ENCODE measurements at places on chromosomes 3 and 15.

GRCh38 chr3:122947196-122947595 lies 80.4 kb downstream of the SEMA5B start:
- DNase-seq = no peak

DNA sequence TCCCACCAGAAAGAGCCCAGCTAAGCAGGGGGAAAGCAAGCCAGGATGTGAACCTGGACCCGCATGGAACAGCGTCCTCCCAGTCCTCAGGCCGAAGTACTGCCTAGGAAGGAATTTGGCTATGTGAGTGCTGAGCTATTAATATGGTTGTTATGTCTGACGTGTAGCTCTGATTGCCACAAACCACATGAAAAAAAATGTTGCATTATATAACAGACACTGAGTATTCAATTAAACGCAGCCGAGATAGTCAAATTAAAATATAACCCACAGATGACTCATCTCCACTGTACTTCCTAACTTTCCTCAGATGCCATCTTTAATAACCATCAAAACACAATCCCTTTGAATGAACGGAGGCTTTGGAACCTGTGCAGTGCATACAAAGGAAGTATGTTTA lies 111.1 kb downstream of the GABRB3 start:
- DNase-seq = no peak

GRCh38 chr3:180624714-180625113 lies 22.8 kb downstream of the TTC14 start:
- DNase-seq = no peak

DNA sequence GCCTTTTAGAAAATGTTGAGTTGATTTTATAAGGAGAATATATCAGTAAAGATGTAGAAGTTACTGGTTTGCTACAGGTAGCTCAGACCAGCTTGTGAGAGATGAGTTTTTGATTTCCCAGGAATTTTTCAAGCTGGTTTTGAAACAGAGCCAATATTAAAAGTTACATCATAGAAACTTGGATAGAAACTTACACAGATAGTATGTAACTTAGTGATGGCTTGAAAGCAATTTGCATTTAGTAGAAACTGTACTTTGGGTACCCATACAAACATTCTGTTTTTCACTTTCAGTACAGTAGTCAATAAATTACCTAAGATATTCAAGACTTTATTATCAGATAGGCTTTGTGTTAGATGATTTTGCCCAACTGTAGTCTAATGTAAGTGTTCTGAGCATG lies 93.4 kb downstream of the RBMS3 start:
- DNase-seq = no peak

- DNase-seq = no peak
Observed at GRCh38 chr3:105526360-105527111, 159.8 kb downstream of the ALCAM start.

GRCh38 chr3:195260280-195260905 lies 10.6 kb downstream of the XXYLT1 start:
- peak; percentile 26 for DNase-seq

DNA sequence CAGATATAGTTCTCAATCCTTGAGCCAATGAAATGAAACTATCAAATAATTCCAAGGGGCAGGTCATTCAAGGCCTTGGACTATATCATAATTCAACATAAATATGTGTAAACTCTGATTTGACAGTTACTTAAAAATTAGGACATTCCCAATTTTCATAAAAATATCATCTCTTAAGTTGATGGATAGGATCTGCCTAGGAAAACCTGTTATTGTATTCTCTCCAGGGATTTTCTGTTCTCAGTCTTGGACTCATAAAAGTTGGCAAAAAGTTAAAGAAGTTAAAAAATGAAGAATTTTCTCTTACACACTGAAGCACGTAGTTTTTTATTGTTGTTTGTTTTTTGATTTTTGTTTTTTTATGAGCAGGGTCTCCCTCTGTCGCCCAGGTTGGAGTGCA lies 109.0 kb downstream of the TP63 start:
- DNase-seq = no peak

GRCh38 chr3:76131396-76132153 lies 346.2 kb upstream of the ZNF717 start:
- DNase-seq = no peak

GRCh38 chr3:172692751-172693338 lies 18.0 kb downstream of the NCEH1 start:
- no peak for DNase-seq

DNA sequence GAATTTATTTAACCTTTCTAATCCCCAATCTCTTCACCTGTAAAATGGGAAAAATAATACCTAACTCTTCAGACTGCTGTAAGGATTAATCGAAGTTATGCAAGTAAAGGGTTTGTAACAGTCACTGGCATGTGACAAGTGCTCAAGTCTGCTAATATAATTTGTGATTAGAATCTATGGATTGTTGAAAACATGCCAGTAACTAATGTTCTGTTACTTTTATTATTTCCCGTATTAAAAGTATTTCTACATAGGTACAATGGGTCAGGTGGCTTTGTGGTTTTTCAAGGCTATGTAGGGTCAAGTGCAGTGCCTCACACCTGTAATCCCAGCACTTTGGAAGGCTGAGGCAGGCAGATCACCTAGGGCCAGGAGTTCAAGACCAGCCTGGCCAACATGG lies 29.4 kb downstream of the ULK4 start:
- no peak for DNase-seq

- DNase-seq = no peak
Observed at GRCh38 chr15:39151545-39151944, 429.3 kb upstream of the THBS1 start.

GRCh38 chr3:40254891-40255290 lies 54.6 kb upstream of the EIF1B start:
- no peak for DNase-seq

DNA sequence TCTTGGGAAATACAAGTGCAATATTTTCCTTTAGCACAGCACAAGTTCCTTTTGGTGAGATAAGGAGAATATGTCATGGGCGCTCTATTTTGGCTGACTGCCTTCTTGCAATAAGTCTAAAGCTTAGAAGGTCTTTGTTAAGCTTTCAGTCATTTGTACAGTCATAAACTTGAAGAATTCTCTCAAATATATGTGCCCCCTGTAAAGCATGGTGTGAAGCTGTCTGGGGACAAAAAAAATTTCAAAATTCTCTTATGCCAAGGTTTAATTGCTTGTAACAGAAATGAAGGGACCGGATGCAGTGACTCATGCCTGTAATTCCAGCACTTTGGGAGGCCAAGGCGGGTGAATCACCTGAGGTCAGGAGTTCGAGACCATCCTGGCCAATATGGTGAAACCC lies 21.7 kb upstream of the ARID3B start:
- DNase-seq = no peak

- no peak for DNase-seq
Observed at GRCh38 chr3:150433347-150433746, 25.2 kb downstream of the TSC22D2 start.

- no peak for DNase-seq
Observed at GRCh38 chr15:95205077-95205476, 973.7 kb downstream of the MCTP2 start.

DNA sequence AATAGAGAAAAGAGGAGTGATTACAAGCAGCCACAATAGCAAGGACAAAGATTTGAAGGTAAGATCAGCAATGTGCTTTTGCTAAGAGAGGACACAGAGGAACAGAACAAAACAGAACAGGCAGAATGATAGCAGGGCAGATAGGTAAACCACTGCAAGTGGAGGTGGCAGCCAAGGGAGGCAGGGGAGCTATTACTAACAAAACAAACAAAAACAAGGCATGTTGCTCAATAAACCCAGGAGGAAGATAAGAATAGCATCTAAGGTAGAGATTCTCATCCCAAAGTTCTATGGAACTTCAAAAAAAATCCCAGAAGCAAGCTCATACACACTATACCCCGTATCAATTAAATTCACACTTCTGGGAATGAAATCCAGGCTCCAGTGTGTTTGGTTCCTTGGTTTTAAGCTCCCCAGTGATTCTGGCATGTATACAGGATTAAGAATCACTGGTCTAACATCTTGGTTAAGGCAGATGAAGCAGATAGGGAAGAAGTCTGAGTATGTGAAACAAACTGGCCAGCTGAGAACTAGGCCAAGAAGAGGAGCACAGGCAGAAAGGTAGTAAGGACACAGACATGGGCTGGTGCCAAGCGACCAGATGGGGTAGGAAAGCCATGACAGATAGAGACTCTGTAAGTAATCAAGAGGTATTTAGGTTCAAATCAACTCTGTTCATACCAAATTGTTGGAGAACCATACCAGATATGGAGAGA lies 189.2 kb downstream of the DTWD1 start:
- no peak for DNase-seq

DNA sequence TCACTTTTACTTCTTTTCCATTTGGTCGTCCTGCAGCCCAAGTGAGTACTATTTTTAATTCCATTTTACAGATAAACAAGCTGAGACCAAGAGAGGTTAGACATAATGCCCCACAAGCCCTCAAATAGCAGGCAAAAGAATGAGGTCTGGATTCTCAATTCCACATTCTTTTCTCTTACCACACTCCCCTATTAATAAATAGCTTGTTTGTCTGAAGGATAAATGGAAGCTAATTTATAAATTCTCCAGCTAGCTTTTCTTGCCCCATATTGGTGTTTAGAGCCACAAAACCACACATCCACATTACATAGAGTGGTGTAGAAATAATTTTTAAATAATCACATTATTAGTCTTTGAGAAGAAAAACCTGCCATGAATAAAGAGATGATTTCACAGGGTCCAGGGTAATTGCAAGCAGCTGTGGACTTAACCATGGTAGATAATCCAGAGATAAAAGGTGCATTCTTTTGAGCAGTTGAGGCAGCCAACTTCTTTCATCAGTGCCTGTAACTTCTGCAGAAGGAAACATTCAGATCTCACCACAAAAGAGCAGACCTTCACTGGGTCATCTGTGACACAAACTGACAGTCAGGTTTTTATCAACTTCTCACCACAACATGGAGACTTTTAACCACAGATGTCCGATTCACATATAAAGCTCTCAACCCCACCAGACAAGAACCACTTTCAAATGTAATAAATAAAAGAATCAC lies 313.4 kb upstream of the STT3B start:
- DNase-seq = no peak

DNA sequence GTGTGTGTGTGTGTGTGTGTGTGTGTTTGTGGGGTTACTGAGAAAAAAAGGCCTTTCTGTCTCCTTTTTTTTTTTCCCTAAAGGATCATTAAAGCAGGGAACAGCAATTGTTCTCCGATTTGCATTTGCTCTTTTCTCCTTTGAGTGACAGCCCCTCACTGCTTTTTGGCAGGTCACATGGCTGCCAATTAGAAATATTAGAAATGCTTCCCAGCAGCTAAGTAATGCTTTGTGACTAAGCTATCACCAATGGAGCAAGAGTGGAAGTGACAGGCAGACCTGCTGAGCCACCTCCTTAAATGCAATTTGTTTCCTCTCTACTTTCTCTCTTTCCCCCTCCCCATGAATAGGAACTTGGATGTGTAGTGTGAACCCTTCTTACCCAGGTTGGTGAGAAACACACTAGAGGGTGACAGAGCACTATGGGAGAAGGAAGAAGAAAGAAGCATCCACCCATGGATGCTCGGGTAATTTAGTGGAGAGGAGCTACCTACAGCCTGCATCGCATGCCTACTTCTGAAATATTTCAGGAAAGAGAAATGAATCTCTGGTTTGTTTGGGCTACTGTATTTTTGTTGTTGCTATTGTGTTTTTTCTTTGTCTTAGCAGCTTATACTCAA lies 165.2 kb upstream of the PDZRN3 start:
- no peak for DNase-seq

GRCh38 chr3:179174316-179174715 lies 26.2 kb downstream of the PIK3CA start:
- no peak for DNase-seq

DNA sequence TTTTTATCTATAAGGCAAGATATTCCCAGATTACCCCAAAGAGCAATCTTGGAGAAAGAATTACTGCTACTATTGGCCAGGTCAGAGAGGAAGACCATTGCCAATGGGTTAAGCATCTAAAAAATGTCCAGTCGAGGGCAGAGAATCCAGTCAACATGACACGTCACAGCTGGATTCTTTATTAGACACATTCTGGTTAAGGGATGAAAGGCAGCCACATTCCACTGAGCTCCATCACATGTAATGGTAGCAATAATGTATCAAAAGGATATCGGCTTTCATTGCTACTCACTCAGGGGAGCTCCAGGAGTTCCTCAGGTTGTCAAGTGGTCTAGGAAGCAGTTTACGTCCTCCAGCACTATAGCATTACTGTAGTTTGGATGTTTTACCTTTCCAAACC lies 421.1 kb downstream of the PLOD2 start:
- no peak for DNase-seq

- DNase-seq = no peak
Observed at GRCh38 chr3:64496786-64497490, 190.9 kb downstream of the ADAMTS9 start.

- DNase-seq = no peak
Observed at GRCh38 chr15:62428851-62429598, 263.9 kb upstream of the C2CD4B start.

GRCh38 chr3:155309581-155309980 lies 16.1 kb upstream of the STRIT1 start:
- no peak for DNase-seq

- DNase-seq = no peak
Observed at GRCh38 chr15:31497838-31498237, 171.2 kb downstream of the KLF13 start.

GRCh38 chr3:170553788-170554757 lies 31.8 kb downstream of the SLC7A14 start:
- DNase-seq = no peak

- DNase-seq = no peak
Observed at GRCh38 chr3:187783098-187783497, 37.8 kb upstream of the BCL6 start.

All from activated CD4-positive, alpha-beta T cell treated with anti-CD3 and anti-CD28 coated beads for 4 hours (primary cell).